ENCODE measurements at places on chromosomes 4 and X. TPM values are rescaled to one million over a fixed set of nuclear protein-coding genes. Genes with fewer than 3 reads are reported as not detected.

DNA sequence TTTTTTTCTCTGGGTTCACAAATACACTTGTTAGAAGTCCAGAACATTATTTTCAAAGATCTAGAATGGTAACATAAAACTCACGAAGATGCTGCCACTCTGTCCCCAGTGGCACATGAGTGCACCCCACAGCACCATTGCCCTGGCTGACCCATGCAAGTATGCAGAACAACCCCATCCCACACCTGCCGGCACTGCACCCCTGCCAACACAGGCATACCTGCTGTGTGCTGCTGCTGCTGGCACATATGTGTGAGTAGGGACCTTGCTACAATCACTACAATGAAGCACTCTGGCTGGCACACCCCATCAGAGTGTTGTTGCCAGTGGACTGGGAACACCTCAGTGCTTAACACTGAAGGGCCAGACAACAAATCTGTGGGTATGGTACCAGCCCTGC is 66.9 kb downstream of the CISD2 start:
- DNase-seq = no peak

The CXorf65 gene
- not detected for total RNA-seq

GRCh38 chrX:54786967-54787366 is 11.1 kb downstream of the ITIH6 start:
- no peak for DNase-seq

- DNase-seq = no peak
Measured at GRCh38 chr4:28093071-28093470, 1232.4 kb downstream of the STIM2 start.

DNA sequence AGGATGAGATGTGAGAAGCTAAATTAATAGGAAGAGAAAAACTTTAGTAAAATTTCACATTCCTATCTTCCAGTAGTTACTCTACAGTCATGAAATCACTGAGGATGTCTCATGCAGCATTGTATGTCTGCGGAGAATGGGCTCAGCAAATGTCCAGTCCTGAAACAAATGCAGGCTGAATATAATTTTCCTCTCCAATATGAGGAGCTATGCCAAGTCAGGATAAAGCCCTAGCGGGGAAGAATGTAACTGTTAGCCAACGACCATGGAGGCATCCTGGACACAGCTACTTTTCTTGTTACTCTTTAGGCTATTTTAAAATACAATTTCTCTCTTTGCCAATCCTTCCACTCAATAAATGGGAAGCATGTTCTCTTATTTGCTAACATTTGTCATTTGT is 127.7 kb downstream of the PRKX start:
- no peak for DNase-seq

- DNase-seq = peak; percentile 58
Measured at GRCh38 chr4:24805067-24805466, 9.7 kb downstream of the SOD3 start.

DNA sequence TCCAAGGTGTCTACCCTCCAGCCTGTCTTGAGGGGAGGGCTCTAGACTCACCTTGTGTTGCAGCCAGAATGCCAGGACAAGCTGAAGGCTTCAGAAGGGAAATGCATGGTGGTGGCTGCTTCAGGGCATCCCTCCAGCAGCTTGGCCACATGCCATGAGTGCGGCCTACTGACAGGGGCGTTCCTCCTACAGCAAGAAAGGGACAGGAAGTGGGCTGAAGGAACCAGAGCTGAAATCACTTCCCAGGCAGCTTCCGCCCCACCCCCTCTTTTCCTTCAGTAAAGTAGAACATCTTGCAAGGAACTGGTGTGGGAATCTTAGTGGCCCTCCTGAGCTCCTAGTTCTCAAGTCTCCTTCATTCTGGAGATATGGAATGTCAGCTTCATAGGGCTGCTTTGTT is 167.5 kb upstream of the DGKK start:
- DNase-seq = no peak

DNA sequence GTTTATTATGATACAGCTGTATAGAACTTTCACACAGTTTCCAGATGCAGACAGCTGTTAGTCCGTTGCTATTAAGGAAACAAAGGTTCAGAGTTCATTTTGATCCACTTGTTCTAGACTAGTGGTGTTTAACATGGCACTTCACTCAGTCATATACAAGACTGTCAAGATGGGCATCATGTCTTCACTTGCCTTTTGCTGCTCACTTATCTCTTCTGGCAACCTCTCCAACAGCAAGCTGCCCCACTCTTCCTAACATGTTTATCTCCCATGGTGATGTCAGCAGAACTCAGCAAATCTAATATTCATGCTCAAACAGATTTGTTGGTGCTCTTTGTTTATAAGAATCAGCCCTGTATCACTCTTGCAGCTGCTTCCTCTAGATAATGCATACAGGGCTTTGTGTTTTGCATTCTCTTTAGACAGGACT is 236.2 kb upstream of the HAND2 start:
- DNase-seq = peak; percentile 13

DNA sequence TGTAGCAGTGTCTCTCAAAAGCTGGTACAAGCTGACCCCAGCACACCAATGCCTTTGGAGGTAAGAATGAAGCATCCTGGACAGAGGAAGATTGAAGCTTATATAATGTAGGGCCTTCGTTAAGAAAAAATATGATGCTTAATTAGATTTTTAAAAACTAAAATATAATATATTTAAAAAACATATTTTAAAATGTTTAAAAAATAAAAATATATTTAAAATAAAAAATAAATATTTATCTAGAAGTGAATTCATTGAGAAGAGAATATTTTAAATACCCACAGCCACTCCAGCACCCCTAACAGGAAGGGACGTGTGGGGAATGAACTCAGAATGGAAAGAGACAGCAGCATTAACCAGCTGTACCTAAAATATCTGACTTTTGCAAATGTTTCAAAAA is 65.1 kb upstream of the DDX53 start:
- no peak for DNase-seq

- peak; percentile 49 for DNase-seq
Measured at GRCh38 chr4:173247321-173247720, 78.7 kb downstream of the GALNT7 start.

The USO1 gene
- 216 TPM for total RNA-seq

- peak; percentile 74 for DNase-seq
Measured at GRCh38 chr4:150078579-150079080, 385 bp downstream of the DCLK2 start.

DNA sequence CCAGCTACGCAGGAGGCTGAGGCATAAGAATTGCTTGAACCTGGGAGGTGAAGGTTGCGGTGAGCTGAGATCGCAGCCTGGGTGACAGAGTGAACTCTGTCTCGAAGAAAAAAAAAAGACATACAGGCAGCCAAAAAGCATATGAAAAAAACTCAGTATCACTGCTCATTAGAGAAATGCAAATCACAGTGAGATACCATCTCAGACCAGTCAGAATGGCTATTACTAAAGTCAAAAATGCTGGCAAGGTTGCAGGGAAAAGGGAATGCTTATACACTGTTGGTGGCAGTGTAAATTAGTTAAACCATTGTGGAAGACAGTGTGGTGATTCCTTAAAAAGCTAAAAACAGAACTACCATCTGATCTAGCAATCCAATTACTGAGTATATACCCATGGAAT is 123.1 kb downstream of the CHIC2 start:
- no peak for DNase-seq

The ASMT gene
- not detected for total RNA-seq

The TKTL2 gene
- total RNA-seq = not detected

The OTUD5 gene
- 30.8 TPM for total RNA-seq

GRCh38 chr4:166989886-166990285 is 244.4 kb downstream of the SPOCK3 start:
- no peak for DNase-seq

- DNase-seq = peak; percentile 7
Measured at GRCh38 chr4:34619531-34620162, 1624.7 kb downstream of the ARAP2 start.

The CCDC110 gene
- 3.3 TPM for total RNA-seq

DNA sequence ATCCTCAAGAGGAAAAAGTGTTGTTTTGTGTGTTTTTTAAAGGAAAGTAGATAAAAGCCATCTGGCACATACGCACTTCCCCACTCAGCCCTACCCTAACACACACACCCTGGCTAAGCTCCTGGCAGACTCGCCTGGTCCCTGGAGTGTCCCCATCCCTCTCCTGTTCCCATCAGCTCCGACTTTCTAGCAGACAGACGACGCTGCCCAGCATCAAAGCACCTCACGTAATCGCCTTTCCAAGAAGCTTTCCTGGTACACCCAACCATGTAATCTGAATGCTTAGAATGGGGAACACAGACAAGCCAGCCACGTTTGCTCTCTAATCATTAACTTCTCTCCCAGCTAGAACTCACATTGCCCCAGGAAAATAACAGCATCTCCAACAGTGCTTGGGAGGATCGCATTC is 116.2 kb downstream of the AFAP1 start:
- DNase-seq = peak; percentile 77

DNA sequence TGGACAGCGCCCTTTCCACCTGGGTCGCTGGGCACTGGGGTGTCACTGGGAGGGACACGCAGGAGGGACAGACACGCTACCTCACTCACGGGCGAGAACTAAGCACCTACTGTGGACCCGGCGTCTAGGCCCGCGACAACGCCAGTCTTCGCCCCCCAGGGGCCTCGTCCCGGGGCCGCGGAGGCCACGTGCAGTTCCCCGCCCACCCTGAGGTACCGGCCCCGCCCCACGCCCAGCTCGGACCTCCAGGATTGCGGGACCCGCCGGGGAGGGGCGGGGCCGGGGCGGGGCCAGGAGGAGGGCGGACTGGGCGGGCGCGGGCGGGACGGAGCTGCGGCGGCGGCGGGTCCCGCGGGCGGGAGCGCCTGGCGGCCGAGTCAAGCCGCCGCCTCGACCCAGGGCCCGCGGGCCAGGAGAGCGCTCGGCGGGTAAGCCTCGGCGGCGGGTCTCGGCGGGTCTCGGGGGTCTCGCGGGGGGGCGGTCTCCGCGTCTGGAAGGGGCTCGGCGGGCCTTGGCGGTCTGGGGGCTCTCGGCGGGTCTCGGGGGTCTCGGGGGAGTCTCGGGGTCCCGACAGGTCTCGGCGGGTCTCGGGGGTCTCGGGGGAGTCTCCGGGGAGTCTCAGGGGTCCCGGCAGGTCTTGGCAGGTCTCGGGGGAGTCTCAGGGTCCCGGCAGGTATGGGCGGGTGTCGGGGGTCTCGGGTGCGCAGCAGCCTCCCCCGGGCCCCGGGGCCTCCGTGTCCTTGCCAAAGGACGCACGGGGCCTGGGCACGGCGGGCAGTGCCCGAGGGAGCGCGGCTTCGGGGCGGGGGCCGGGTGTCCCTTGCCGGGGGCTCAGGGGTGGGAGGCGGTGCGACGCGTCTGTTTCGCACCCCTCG is at the start of gene SH3BP2:
TSS of gene SH3BP2 (plus strand) at position 375 of the 875 bp plus-strand sequence. CDS start 27,533 bp downstream, outside the sequence.
- DNase-seq = peak; percentile 88

DNA sequence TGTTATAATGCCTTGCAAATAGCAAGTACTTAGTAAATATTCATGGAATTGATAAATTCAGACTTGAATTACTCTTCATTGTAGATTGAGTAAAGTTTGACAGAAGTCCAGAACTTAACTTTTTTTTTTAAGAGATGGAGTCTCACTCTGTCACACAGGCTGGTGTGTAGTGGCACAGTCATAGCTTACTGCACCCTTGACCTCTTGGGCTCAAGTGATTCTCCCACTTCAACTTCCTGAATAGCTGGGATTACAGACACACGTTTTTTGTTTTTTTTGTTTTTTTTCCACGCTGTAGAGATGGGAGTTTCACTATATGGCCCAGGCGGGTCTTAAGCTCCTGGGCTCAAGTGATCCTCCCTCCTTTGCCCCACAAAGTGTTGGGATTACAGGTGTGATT is 32.1 kb downstream of the UBE2K start:
- no peak for DNase-seq

DNA sequence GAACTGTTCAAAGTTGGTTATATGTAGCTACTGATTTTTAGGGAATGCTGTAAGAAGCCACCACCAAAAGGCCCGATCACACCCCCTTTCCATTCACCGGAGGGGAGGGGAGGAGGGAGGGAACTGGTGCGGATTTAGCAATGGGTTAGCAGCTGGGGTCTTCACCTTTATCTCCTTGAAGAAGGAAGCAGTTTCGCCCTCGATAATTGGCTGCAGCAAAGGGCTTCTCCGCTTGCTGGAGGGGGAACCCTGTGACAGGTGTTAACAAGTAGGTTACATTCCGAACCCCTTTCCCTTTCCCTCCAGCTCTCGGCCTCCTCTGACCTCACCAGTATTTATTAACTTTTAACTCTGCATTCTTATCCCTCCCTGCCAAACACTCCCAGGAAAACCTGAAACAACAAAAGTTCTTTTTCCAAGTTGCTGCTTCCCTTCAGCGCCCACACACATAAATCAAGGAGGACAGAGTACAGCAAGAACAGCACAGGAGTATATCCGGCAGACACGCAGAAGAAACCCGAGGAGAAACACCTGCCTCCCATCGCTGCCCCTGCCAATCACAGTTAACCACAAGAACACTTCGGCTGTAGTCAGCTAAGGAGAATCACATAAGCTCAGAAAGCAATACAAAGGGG is 39.8 kb upstream of the NAP1L5 start:
- peak; percentile 87 for DNase-seq

GRCh38 chrX:153673428-153674218 is at the start of gene PNCK:
Gene PNCK (minus strand): TSS chrX:153673813. CDS start chrX:153673076, 737 bp downstream.
- DNase-seq = no peak

The CFI gene
- total RNA-seq = 11.8 TPM

- peak; percentile 81 for DNase-seq
Measured at GRCh38 chr4:143337600-143338287, 1.1 kb downstream of the GAB1 start.

DNA sequence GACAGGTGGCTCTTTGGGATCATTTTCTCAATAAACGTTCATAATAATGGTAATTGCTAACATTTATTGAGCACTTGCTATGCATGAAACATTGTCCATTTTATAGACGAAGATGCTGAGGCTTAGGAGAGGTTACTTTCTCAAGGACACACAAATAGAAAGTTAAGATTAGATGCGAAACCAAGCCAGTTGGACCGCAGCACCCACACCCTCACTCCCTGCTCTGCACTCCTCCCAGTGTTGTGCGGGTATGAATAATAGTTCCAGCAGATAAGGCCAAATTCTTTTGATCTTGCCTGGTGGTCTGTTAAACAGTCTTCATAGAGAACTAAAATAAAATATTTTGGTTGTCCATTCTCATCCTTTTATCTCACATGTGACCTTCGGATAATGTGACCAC is 85.0 kb upstream of the BEND4 start:
- no peak for DNase-seq

GRCh38 chr4:16139066-16139945 is 55.5 kb upstream of the PROM1 start:
- DNase-seq = no peak

GRCh38 chrX:107659768-107660167 is 31.5 kb downstream of the PRPS1 start:
- peak; percentile 77 for DNase-seq

GRCh38 chr4:2245057-2245786 is 3.3 kb upstream of the HAUS3 start:
- no peak for DNase-seq

The YIPF7 gene
- 4.8 TPM for total RNA-seq

The MAP3K15 gene
- total RNA-seq = 0.41 TPM

DNA sequence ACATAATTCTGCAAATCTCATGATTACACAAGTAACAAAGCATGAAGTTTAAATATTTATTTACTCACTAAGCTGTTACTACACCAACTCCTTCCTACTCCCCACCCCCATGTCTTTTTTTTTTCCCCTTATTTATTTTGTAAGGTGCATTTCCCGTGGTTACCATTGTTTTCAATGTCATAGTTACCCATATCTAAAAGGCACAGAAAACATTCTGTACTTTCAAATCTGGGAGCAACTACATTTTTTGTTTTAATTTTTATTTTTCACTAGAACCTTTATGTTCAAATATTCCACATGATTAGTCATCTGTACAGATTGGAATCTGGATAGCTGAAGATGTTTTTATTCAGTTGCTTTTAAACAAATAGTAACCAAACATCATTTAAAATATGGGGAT is 62.8 kb downstream of the PPP3CA start:
- DNase-seq = peak; percentile 4

Data from tongue (tissue), 3 donors.